ENCODE measurements at places on chromosomes 12 and 14.

DNA sequence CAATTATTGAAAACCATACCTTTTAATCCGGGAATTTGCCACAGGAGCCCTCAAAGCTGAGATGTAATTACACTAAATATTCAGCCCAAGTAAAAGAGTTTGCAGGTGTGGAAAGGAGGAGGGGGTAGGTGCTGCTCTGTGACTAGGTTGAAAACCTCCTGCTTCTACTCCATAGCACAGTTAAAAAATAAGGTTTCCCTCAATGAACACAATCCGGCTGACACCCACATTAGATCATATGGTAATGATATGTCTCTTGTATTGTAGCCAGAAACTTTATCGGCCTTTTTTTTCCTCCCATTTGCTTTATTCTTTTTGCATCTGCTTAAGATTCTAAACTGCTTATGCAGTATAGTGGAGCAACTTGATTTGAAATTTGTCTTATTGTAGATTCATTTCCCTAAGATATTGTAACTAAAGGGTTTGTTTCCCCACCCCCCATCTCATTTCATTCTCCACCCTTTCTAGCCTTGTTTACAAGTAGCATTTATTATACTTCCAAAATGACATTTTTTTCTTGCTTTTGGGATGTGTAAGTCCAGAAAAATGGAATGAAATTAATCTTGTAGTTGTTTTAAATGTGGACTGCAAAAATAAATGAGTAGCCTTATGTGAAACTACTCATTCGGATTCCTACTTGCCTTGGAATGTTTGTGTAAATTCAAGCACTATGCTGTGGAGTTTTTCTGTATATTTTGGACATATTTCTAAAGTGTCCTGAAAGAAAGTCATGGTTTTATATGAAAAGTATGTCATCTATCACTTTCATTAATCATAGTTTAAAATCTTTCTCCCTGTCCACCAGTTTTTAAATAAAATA lies at the start of gene DCN:
Gene DCN (minus strand): TSS at position 182 of the 820 bp plus-strand sequence. CDS start 4,265 bp downstream, outside the sequence.
- no peak for DNase-seq

- no peak for DNase-seq
Measured at GRCh38 chr14:71967704-71968103, 35.5 kb downstream of the RGS6 start.

- DNase-seq, result no peak
Measured at GRCh38 chr12:38102197-38102596, 214.4 kb upstream of the ALG10B start.

GRCh38 chr14:76109087-76109880 lies 42.4 kb upstream of the GPATCH2L start:
- no peak for DNase-seq

- DNase-seq, result no peak
Measured at GRCh38 chr12:131856366-131857097, 28.3 kb downstream of the MMP17 start.

DNA sequence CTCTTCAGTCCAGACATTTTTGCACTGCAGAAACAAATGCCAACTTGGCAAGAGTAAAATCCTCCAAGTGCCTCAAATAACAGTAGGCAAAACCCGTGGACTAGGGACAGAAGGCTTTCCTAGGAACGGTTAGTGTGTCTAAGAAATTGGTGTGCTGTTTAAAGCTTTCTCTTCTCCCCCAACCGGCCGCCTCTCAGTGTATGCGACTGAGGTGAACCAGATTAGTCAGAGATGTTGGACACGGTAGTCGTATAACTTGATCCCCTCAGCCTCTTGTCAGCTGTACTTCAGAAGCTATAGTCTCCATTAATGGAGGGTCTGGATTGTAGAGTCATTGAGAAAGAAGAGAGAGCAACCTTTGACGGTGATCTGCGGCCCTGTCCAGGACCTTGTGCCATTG lies 21.7 kb downstream of the PPFIBP1 start:
- no peak for DNase-seq

DNA sequence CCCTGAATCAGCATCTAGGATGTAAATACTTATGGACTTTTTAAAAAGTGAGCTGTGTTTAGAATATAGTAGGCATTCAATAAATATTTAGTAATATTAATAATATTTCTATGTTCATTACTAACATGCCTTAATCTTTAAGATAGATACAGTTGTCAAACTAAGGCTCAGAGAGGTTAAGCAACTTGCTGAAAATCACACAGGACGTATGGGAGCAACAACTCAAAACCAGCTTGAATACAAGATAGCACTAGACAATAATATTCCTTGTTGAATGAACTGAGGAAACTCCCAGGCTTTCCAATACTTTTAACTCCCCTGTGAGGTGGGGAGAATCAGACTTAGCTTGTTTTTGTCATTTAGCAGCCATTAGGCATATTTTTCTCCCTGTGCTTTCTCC lies 45.3 kb downstream of the LLPH start:
- no peak for DNase-seq

GRCh38 chr14:32693114-32693513 lies 245.6 kb upstream of the NPAS3 start:
- no peak for DNase-seq
